ENCODE measurements at places on chromosomes 11 and 22. TPM values are rescaled to one million over a fixed set of nuclear protein-coding genes. Genes with fewer than 3 reads are reported as not detected.

Gene MS4A6E
- not detected for total RNA-seq

Gene TBX10
- not detected for total RNA-seq

Gene SYT12
- total RNA-seq, result 18.6 TPM

Gene MYBPC3
- 0.07 TPM for total RNA-seq
